Urinary bladder (tissue), 4 donors: ENCODE measurements at places on chromosomes 1 and 21. TPM values are rescaled to one million over a fixed set of nuclear protein-coding genes. Genes with fewer than 3 reads are reported as not detected.

OR2L5 gene
- total RNA-seq: not detected

HCRTR1 gene
- 0.21 TPM for total RNA-seq

DNA sequence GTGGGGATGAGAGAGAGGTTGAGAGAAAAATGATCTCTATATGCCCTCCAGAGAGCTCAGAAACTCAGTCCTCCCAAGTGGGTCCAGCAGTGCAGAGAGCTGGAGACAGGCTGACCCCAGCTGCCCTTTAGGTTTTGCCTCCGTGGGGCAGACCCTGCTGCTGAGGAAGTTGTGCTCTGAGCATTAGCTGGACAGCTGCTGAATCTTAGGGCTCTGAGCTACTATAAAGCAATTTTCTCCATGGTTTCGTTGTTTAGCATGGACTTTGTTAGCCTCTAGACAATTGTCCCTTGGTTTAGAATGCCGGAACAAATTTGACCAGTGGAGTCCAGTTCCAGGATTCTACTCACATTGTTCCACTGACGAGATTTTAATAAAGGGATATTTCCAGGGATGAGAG, 22.1 kb downstream of the BATF3 start:
- no peak for DNase-seq

DNA sequence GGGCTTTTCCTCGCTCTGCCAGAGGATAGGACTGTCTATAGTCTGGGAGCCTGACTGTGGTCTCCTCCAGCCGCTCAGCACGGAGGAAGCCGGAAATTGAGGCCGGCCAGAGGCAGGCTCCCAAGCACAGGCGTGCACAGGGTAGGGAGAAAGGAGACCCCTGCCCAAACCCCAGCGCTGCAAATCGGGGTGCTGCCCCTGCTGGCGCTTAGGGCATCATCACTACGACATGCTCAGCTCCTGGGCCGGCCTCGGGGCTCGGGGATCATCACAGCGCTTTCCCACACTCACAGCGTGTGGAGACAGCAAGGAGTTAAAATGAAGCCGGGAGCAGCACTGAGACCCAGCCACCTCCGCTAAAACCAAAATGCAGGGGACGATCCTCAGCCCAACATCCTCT, 62.8 kb upstream of the ARHGEF16 start:
- DNase-seq: no peak

DNA sequence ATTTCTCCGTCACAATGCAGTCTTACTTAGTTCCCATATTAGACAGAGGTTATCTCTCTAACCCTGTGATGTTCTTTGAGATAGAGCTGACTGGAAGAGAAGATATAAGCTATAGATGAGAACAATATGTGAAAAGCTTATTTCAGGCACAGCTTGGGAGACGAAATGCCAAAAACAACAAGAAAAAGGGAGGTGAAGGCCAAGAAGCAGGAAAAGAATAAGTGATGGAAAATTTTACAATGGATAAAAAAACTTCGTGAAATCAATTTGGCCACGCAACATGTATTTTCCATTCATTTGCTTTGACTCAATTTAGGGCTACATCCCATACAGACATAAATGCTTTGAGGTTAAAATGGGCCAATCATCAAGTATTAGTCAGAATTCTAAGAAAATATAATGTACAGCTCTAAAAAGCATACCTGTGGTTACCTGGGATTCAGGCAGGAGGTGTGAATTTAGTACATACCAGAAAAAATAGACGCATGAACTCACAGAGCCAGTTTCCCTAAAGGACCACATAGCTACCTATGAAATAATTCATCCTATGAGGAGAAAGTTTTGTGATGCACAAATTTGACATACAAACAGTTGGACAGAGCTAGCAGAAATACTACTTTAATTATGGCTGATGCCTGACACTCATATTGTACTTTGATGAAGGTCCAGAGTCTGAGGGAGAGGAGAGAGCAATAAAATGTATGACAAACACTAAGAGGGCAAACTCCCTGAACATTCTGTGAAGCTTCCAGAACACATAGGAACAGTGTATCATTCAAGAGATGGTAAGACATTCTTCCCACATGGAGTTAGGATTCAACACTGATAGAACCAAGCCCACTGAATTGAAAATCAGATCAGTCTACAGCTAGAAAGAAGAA, 12.1 kb downstream of the RGS1 start:
- no peak for DNase-seq

DNA sequence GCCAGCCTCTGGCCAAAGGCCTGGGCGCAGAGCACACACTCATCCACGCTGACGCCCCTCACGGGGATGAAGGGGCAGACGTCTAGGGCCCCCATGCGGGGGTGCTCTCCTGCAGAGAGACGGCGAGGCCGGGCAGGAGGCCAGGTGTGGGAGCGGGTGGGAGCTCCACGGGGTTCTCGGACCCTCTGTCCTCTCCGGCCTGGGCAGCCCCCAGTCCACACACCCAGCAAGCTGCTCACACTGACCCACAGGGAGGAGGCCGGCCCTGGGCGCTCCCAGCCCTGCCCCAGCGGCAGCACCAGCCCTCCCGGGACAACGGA, 2.5 kb downstream of the FTCD start:
- DNase-seq: no peak
